ENCODE measurements at places on chromosomes 2 and 18.

DNA sequence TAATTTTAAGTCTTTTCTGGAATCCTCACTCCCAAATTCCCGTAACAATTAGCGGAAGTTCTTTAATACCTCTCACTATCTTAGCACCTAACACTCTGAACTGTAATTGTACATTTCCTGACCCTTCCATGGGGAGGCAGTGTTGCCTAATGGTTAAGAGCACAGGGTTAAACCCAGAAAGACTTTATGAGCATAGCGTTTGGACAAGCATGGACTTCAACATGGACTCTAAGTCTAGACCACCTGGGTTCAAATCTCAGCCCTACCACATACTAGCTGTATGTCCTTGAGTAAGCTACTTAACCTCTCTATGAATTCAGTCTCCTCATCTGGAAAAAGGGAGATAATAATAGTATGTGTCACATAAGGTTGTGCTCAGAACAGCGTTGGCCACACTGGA, 13.0 kb downstream of the ANTXR1 start:
- peak; percentile 78 for DNase-seq

DNA sequence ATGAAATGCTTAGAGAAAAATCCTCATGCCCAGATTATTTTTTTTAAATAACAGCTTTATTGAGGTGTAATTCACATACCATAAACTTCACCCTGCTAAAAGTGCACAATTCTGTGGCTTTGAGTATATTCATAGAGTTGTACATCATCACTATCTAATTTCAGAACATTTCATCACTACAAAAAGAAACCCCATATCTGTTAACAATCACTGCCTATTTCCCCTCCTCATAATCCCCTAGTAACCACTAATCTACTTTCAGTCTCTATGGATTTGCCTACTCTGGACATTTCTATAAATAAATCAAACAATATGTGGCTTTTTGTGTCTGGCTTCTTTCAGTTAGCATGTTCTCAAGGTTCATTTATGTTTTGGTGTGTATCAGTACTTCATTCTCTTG, 51.4 kb downstream of the OSBPL1A start:
- DNase-seq = no peak

DNA sequence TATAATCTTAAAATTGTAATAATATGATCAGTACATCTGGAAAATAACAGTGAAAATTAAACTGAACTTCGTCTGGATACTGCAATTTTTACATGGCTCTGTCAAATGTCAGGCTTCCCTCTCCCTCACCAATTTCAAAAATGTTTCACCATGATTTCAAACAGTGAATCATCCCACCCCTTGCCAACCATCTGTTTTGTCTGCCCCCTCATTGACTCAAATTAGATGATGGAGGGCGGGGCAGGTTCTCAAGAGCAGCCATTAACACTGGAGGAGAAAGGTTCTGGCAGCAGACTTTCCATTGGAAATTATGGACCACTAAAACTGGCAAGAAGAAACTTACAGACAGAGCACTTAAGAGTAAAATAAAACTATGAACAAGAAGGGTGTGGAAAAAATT, 1195.7 kb upstream of the ZEB2 start:
- DNase-seq = no peak

DNA sequence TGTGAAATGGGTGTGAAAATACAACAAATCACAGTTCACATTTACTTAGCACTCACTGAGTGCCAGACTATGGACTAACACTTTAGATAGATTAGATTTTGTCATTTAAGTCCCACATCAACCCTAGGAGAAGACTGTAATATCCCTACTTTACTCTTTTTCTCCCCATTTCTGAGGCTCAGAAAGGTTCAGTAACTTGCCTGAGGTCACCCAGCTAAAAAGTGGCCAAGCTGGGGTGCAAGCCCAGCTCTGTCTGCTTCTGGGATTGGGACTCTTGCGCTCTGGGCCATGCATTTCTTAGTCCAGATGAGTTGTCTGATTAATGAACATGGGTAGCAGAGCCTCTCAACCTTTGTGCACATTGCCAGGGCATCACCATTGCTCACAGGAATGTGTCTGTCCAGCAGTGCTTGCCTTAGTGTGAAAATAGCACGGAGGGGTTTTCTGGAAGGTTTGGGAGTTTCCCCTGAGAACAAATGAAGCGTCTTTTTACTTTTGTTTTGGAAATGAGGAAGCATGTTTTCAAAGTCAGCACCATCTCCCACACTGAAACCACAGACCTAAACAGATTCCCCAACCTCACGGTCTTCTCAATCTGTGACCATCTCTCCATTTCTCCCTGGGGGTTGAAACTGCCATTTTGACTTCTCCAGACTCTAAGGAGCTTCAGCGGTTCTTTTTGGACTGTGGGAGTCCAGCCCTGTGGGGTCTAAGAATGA, 31.9 kb downstream of the NRP2 start:
- no peak for DNase-seq

- DNase-seq = peak; percentile 41
These were observed 19.6 kb upstream of the WDR75 start for GRCh38 chr2:189421644-189422043.

DNA sequence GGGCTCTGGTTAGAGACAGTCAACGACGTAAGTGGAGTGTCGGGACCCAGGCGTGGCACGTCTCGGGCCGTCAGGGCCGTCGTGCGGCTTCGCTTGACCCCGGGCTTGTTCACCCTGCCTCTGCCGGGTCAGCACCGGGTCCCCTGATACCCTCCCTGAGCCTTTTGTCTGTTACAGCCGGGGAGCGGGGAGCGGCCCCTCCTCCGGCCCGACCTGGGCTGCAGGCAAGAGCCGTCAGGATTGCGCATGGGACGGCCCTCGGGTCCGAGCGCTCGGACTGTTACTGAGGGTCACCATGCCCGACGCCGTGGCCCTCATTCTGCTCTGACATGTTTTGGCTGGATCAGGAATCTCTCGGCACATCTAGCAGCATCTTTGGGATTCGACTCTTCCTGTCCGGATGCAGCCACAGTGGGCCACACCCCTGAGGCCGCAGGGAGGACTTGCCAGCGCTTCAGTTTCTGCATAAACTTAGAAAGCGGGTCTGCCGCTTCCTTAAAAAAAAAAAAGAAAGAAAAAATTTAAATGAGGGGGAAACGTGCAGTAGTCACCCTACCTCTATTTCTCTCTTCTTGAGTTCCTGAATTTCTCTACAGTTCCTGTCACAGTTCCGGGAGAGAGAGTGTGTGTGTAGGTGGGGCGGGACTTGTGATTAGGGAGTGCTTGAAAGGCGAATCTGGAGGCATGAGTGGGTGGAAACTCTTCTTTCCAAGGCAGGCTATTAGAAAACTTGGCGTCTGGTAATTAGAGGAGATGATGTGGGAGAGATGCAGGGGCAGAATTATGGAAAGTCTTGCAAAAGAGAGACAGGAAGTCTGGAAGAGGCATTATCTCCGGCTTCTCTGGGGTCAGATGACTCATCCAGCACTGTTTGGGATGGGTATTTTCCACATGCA, 909 bp downstream of the TMEM87B start:
- DNase-seq = peak; percentile 73

DNA sequence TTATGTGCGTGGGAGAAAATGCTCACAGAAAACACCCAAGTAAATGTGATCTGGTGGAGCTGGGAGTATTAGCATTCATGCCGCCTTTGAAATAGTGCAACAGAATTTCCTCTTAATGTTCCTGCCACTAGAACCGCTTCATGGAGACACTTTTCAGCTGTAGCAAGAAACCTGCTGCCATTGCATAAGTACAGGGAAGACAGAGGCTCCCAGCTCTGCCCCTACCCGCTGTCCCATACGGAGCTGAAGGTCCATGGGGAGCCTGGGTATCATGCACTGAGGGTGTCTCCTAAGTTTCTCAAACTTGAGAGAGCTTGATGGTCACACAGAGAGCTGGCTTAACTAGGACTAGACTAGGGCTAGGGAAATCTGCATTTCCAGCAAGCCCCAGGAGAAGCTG, 49.6 kb downstream of the CRIM1 start:
- DNase-seq = no peak

DNA sequence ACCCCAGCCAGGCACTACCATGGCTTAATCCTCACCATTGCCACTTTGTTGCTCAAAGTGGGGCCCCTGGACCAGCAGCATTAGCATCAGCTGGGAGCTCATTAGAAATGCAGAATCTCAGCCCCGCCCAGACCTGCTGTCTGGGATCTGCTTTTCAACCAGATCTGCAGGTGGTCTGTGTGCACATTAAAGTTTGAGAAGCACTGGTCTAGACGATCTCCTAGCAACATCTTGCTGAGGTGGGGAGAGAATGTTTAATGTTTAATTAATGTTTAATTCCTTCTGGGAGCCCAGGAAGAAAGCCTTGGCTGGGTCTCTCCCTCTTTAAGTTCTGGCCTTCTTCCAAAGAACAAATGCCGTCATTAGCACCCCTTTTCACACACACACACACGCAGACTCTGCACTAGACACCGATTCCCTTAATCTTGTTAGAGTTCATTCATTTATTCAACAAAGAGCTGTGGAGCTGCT, 53.7 kb downstream of the EDAR start:
- DNase-seq = no peak

GRCh38 chr18:68848242-68848641, 50.4 kb downstream of the CCDC102B start:
- no peak for DNase-seq

DNA sequence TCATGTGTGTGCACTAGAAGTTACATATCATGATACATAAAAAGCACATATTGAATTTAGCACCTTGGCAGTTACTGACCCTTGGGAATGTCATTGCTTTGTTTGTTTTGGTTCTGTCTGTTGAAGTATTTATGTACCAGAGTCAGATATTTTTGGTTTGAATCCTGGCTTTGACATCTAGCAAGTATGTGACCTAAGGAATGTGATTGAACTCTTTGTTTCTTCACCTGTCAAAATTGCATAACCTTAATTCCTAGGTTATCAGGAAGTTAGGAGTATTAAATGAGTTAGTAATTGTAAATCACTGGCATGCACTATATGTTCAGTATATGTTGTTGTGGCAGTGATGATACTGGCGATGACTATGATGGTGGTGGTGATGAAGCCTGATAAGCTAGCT, 1003.5 kb upstream of the NRXN1 start:
- DNase-seq = no peak

Measured in HT-29 (cell line).